ENCODE measurements at places on chromosomes 5 and 9.

GRCh38 chr5:143214890-143215289, 188.6 kb downstream of the NR3C1 start:
- no peak for DNase-seq

DNA sequence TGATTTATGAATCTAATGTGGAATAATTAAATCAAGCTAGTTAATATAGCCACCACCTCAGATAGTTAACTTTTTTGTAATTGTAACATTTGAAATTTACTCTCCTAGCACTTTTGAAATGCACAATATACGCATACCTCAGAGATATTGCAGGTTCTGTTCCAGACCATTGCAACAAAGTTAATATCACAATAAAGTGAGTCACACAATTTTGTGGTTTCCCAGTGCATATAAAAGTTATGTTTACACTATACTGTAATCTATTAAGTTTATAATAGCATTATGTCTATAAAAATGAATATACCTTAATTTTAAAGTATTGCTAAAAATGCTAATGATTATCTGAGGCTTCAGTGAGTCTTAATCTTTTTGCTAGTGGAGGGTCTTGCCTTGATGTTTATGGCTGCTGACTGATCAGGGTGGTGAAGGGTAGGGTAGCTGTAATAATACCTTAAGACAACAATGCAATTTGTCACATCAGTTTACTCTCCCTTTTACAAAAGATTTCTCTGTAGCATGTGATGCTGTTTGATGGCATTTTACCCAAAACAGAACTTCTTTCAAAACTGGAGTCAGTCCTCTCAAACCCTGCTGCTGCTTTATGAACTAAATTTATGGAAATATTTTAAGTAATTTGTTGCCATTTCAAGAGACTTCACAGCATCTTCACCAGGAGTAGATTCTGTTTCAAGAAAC, 235.1 kb upstream of the ADAMTSL1 start:
- DNase-seq, result no peak

DNA sequence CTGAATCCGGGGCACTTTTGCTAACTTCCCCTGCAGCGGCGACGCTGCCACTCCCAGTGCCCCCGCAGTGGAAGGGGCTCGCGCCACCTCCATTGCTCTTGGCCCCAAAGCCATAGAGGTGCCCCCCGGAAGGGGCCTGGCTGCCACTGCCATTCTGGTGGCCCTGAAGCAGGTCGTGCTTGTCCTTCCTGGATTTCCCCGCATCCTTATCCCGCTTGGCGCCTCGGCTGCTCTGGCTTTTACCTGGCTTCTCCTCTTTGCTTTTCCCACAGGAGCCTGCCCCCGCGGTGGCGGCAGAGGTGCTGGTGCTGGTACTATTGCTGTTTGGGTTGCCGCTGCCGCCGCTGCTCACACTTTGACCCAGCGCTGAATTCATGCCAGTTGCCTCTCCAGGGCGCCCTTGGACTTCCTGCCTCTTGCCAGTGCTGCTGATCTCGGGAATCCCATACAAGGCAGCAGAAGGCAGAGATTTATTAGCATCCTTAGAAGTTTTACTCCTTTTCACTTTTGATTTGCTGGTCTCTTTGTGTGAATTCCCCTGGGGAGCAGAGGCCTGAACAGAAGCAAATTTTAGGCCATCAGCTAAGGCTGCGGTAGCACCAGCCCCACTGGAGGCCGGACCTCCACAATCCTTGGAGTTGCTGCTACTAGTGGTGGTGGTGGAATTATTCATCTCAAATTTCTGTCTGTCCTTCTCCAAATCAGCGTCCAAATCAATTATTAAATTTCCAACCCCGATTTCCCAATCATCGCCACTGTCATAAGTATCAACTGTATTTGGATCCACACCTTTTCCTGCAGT, 2.1 kb downstream of the ZNF608 start:
- peak; percentile 77 for DNase-seq

GRCh38 chr9:37936965-37937364, 33.0 kb upstream of the SLC25A51 start:
- DNase-seq, result no peak
